ENCODE measurements at places on chromosomes 7 and 10. TPM values are rescaled to one million over a fixed set of nuclear protein-coding genes. Genes with fewer than 3 reads are reported as not detected.

C10orf67 gene
- not detected for total RNA-seq

SPDYE8 gene
- not detected for total RNA-seq

LIPF gene
- 0.18 TPM for total RNA-seq

TDRD1 gene
- not detected for total RNA-seq

CHAT gene
- not detected for total RNA-seq

AP5Z1 gene
- total RNA-seq = 76.0 TPM
